ENCODE measurements at places on chromosomes 13 and 19. TPM values are rescaled to one million over a fixed set of nuclear protein-coding genes. Genes with fewer than 3 reads are reported as not detected.

- DNase-seq = no peak
- no peak overlapping the region for H3K4me3 ChIP-seq
- H3K4me1 ChIP-seq = peaks cover 6% of the 10 kb centered on the region
- no peak overlapping the region for H3K27ac ChIP-seq
- no peaks in the 10 kb centered on the region for H3K27me3 ChIP-seq
- no peaks in the 10 kb centered on the region for H3K36me3 ChIP-seq
Observed at GRCh38 chr13:32257649-32258048, 57.5 kb downstream of the ZAR1L start.

DNA sequence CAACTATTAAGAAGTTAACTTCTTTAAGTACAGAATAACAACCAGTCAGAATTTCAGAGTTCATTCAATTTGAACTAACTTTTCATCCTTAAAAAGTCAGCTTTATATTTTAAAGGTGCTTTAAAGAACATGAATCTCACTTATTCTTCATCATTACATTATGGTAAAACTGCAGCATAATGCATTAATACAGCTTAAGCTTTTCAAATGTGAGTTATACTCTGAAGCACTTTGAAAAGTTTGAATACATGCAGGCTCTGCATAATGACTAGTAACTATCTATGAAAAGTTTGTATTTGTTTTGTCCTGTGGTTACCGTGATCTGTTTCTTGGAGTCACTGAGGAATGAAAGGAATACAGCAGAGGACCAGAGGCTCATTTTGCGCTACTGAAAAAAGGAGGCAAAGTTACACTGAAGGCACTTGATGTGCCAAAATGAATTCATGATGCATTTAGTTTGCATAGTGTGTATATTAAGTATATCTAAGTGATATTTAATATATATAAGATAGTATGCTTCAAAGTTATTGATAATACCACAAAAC lies 4.1 kb downstream of the PCDH17 start:
- H3K27me3 ChIP-seq = peaks cover 17% of the 10 kb centered on the region
- no peak overlapping the region for H3K4me3 ChIP-seq
- H3K4me1 ChIP-seq = peaks cover 7% of the 10 kb centered on the region
- no peak overlapping the region for H3K27ac ChIP-seq

- no peaks in the 10 kb centered on the region for H3K27me3 ChIP-seq
- no peaks in the 10 kb centered on the region for H3K36me3 ChIP-seq
- no peak for DNase-seq
- no peak overlapping the region for H3K27ac ChIP-seq
- no peaks in the 10 kb centered on the region for H3K4me1 ChIP-seq
Observed at GRCh38 chr19:33507021-33507956, 14.3 kb downstream of the PEPD start.

DNA sequence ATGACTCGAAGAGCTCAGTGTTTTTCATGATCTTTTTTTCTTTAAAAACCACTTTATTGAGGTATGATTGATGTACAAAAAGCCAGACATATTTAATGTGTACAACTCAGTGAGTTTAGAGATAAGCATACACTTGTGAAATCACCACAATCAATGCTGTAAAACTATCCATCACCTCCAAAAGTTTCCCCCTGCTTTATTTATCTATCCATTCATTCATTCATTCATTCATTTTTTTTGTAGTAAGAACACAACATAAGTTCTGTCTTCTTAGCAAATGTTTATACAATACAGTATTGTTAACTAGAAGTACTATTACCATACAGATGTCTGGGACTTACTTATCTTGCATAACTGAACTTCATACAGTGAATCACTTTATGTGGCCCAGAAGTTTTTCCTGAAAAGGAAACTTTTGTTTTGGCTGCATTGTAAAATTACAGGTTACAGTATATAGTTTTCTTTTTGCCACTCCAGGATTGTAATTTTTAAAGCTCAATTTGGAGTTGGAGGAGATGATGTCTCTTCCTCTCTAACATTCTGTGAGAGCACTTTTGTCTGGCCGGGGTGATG lies 6.7 kb downstream of the RAP2A start:
- no peaks in the 10 kb centered on the region for H3K27me3 ChIP-seq
- no peak for DNase-seq
- no peak overlapping the region for H3K4me3 ChIP-seq
- peaks cover 8% of the 10 kb centered on the region for H3K4me1 ChIP-seq
- H3K36me3 ChIP-seq = no peaks in the 10 kb centered on the region

SUPT5H gene
- total RNA-seq = 93.6 TPM

TJP3 gene
- total RNA-seq = 43.7 TPM

Measured in thyroid gland (tissue), 4 donors.